Mucosa of gallbladder (tissue), 1 donor: ENCODE measurements at places on chromosomes 1 and 21. TPM values are rescaled to one million over a fixed set of nuclear protein-coding genes. Genes with fewer than 3 reads are reported as not detected.

GRCh38 chr1:115492880-115493279, 148.9 kb upstream of the VANGL1 start:
- no peak for DNase-seq

The S100A14 gene
- 56.9 TPM for total RNA-seq

The IL12RB2 gene
- total RNA-seq, result 0.98 TPM

DNA sequence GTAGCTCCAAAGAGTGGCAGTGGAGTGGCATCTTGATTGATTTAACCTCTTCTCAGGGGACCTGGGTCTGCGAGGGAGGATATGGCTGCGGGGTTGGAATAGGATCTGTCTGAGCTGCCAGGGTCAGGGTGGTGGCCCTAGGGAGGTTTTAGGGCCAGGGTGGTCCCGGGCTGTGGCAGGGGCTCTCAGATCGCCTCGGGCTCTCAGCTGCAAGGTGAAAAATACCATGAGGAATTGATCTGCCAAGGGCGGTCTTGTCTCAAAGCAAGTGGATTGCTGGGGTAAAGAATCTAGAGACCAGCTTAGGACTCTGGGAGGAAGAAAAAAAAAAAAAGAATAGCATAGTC, 3.7 kb downstream of the SIM2 start:
- DNase-seq, result no peak

The MYOG gene
- not detected for total RNA-seq

DNA sequence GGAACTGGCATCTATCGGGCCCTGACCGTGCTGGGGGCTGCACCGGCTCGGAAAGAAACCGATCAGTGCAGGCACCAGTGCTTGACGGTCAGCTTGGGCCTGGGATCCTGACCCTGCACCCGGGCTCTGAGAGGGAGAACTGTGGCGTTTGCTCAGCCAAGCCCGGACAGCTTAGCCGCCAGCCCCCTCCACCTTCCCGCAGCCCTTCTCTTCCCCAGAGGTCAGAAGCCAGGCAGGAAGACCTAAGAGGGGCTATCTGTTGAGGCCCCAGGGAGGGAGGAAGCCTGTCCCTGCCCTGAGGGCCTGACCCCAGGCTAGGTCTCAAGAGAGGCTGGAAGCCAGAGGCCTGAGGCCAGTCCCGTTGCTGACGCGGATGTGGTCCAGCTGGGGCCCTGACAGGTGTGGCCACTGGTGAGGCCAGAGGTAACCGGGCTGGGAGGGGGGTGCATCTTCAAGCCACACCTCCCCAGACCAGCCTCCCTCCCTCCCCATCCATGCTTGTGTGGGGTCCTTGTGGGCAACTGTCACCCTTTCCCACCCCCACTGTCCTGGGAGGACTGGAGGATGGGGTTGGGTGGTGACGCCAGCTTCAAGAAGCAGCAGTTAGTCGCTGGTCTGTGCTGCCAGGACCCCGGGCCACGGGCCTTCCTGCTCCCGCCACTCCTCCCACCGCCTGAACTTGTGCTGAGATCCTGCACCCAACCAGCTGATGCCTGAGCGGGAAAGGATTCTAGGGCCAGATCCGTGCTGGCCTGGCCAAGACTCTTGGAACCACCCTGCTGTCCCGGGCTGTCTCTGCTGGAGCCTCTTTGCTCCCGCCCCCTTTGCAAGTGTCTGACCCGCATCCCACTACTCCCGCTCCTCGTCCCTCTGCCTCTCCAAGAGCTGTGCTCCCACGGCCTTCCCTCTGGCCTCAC, 2.6 kb upstream of the DVL1 start:
- DNase-seq, result no peak

GRCh38 chr1:9448132-9449109, 90.8 kb upstream of the SLC25A33 start:
- no peak for DNase-seq

- no peak for DNase-seq
Measured at GRCh38 chr1:244460197-244460596, 876 bp upstream of the CATSPERE start.

- DNase-seq, result no peak
Measured at GRCh38 chr1:47222476-47222875, 9.5 kb downstream of the TAL1 start.

DNA sequence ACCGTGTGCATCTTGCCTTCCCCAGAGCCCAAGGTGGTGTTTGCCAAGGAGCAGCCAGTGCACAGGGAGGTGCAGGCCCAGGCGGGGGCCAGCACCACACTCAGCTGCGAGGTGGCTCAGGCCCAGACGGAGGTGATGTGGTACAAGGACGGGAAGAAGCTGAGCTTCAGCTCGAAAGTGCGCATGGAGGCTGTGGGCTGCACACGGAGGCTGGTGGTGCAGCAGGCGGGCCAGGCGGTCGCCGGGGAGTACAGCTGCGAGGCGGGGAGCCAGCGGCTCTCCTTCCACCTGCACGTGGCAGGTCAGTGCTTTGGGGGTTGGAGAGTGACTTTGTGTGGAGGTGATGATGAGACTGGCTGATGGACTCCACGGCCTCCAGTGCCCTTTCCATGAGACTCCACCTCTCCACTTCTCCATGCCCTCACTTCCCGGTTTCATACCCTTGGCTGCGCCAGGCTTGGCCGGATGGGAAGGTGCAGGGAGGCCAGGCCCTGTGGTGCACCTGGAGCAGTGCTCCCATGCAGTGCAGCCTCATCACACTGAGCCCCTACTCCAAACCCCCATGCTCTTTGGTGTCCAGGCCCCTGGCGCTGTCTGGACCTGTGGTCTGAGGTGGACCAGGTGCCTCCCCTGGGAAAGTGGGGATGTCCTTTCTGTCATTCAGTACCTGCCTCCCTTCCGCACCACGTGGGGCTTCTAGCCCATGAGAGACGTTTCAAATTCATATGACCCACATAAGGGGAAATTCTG, 49.0 kb downstream of the OBSCN start:
- DNase-seq, result no peak

The CHD1L gene
- 32.6 TPM for total RNA-seq
